ENCODE measurements at places on chromosomes 4 and X.
A peak's percentile ranks its signal among the peaks of the same experiment; 100 is the strongest.

- DNase-seq = no peak
These were observed 298.2 kb upstream of the FSTL5 start for GRCh38 chr4:162461952-162462351.

- DNase-seq = no peak
These were observed 755.8 kb downstream of the RPA4 start for GRCh38 chrX:97639526-97639925.

DNA sequence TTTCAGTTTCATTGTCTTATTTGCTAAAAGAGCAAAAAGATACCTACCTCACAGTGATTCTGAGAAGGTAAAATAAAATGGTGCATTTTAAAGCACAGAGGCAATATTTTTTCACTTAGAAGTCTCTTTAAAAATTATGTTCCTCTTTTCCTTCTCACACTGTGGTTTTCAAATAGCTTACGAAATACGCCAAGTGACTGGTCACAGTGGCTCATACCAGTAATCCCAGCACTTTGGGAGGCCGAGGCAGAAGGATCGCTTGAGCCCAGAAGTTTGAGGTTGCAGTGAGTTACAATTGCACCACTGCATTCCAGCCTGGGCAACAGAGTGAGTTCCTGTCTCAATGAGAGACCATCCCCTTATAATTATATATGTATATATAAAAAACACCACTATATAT lies 372.6 kb downstream of the FBXO8 start:
- DNase-seq = no peak

DNA sequence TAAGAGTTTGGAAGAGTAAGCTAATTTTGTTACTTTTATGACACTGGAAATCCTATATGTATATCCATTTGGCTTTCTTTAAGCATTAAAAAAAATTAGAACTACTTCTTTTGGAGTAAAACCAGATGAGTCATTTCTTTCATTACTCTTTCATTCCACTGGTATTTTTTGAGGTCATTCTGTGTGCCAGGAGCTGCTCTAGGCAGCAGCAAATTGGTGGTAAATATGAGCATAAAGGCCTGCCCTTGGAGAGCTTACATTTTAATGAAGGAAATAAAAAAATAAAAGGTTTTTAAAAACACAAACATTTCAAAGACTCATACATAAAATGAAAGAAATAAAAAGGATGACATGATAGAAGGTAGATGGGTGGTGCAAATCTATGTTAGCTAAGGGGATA lies 37.4 kb downstream of the MID1 start:
- DNase-seq = no peak

DNA sequence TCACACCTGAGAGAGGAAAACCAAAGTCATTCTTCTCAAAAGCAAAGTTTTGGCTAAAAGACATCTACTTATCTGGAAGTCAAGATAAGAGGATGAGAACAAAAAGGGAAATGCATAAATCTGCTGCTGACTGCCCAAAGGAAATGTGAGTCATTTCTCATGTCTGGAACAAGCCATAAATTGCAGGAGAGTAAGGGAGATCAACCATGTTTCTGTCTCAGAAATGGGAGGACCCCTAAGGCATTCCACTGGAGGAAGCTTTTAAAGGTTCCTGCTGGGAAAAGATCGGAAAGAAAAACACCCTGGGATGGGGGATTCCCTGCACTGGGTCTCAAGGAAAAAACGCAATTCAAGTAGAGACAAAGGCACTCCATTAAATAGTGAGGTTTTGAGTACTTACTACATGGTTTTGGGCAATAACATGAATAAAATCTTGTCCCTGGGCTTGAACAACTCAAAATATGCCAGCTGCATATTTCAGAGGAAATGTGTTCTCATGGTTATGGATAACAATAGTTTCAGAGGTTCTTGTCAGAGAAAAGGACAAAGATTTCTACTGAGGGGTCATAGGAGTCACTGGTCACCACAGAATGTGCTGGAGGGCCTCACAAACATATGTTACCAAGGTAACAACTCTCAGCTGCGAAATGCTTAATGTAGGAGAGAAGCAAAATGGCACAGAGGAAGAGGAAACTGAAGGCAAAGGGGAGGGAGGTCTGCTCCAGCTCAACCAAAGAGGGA lies 19.3 kb downstream of the GPR143 start:
- DNase-seq = no peak

GRCh38 chr4:62130230-62130629 lies 930.1 kb downstream of the ADGRL3 start:
- DNase-seq = no peak

GRCh38 chr4:30117433-30117832 lies 602.7 kb upstream of the PCDH7 start:
- DNase-seq = no peak

DNA sequence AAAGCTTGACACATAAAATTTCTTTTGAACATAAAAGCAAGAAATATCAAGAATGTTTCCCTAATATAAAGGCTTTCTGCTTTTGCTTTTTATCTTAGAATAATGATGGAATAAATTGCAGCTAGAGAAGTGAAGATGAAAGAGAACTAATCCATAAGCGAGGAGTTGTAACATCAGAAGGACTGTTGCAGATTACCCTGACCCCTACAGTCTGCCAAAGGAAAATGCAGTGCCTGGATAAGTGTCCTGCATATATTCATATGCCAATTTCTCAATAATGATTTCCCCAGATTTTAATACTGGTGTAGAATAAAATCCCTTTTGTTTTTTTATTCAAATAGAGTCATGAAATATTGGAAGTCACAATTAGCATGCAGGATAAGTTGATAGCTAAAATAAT lies 115.9 kb downstream of the MAGEC2 start:
- no peak for DNase-seq

GRCh38 chr4:67603310-67604028 lies 44.9 kb downstream of the STAP1 start:
- no peak for DNase-seq

- no peak for DNase-seq
These were observed 329.3 kb downstream of the GBA3 start for GRCh38 chr4:23022032-23022431.

- DNase-seq = peak; percentile 50
These were observed 123.5 kb upstream of the BMPR1B start for GRCh38 chr4:94634271-94634670.

DNA sequence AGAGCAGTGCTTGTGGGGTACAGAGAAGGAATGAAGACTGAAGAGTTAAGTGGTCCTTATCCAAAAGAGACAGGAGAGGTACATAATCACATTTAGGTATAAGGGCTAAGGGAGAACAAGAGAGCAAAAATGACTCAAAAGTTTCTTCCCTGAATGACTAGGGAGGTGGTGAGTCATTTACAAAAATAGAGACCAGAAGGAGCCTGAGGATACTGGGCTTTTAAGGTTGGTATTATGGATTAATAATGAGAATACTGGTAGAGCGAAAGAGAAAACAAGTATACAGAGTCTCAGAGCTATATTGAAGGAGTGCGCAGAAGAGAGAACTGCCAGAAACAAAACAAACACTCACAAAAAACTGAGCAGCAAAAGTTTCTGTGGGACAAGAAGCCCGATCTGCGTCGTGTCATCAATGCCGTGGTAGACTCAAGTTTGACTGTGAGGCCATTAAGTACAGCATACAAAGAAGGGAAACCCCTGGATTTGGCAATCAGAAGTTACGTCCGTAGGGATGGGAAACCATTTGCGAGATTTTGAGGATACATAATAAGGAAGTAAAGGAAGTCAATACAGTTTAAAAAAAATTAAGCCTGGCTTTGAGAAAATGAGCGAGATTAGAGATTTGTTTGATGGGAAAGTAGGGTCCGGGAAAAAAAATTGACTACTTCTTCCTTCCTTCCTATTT lies 129.1 kb upstream of the STIM2 start:
- no peak for DNase-seq

DNA sequence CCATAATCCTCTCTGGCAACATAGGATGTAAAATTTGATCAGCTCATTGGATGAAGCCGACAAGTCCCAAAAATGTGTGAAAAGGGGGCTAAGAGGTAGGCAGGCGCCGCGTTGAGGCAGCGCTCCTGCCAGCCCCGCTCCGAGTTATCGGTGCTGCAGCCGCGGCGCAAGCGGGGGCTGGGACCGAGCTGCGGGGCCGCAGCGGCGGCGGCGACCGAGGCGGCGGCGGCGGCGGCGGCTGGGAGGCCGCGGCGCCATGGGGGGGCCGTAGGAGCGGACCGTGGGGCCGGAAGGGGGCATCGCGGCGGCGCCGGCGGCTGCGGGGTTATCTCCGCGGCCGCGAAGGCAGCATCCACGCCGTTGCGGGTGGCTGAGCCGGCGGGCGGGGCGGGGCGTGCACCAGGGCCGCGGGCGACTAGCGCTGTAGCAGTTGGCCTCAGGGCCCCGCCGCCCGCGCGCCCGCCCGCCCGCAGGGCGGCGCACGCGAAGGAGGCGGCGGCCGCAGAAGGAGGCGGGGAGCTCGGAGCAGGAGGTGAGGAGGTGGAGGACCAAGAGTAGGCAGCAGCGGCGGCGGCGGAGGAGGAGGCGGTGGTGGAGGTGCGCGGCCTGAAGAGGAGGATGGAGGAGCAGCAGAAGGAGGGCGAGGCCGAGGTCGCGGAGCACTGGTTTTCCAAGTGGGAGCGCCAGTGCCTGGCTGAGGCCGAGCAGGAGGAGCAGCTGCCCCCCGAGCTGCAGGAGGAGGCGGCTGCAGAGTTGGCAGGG lies 126.0 kb upstream of the CXorf66 start:
- DNase-seq = no peak

GRCh38 chr4:102663073-102663472 lies 97.7 kb downstream of the MANBA start:
- DNase-seq = no peak

DNA sequence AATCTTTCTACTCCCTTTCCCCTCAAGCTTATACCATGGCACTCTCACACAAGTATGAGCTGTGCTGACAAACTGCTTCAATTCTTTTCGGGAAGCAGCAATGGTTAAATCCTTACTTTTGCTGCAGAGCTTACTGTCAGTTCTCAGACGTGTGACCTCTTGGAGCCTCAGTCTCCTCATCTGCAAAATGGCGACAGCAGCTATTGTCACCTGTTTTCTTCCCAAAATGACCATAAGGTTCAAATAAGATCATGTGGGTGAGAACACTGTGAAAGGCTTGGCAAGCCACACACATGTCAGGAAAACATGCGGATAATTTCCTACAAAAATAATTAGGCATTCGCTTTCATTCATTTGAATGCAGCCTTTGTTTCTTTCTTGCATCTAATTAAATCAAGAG lies 36.8 kb upstream of the IRF2 start:
- DNase-seq = no peak

DNA sequence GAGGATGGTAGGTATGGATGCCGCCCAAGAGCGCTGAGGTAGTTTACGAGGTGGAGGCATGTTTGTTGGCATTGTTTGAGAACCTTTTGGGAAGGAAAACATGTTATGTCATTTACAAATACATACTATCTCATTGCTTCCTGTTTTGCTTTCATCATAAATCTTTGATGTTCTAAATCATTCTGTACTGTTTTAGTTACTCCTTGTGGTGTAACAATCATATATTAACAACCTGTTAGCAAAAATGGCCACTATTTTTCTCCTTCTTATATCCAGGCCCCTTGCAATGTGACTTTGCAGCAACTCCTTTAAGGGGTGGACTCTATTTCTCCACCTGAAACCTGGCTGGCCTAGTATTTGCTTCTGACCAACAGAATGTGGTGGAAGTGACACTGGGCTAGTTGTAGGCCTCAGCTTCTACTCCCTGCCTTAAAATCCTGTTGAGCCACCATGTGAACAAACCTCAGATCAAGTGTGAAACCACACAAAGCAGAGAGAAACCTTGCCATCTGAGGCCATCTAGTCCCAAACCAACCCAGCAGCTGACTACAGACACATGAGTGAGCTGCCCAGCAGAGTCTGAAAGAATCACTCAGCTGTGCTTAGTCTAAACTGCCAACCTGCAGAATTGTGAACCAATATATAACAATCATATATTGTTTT lies 15.8 kb upstream of the CXorf38 start:
- DNase-seq = no peak

DNA sequence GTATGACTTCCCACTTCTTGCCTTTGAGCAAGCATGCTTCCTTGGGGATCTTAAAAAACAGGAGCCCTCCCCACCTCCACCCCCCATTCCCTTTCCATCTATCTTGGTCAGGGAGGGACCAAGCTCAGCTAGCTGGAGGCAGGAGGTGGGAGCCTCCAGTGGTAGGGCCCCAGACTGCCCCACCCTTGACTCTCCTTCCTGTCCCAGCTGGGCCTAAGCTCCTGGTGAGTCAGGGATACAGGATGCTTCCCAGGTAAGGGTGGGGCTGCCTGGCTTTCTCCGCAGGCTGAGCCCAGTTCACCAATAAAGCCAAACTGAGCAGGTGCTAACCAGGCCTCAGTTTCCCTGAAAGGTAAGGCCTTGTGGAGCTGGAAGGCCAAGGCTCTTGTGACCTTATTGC lies 15.2 kb downstream of the EFNB1 start:
- no peak for DNase-seq

- DNase-seq = no peak
These were observed 171.3 kb downstream of the BTC start for GRCh38 chr4:74623041-74623440.

GRCh38 chr4:75860606-75861005 lies 41.6 kb downstream of the PPEF2 start:
- no peak for DNase-seq

- DNase-seq = no peak
These were observed 20.1 kb upstream of the CSF2RA start for GRCh38 chrX:1248331-1249061.

GRCh38 chr4:126223784-126224407 lies 909.1 kb downstream of the FAT4 start:
- no peak for DNase-seq

- DNase-seq = no peak
These were observed 9.3 kb upstream of the SAT1 start for GRCh38 chrX:23773601-23774175.

DNA sequence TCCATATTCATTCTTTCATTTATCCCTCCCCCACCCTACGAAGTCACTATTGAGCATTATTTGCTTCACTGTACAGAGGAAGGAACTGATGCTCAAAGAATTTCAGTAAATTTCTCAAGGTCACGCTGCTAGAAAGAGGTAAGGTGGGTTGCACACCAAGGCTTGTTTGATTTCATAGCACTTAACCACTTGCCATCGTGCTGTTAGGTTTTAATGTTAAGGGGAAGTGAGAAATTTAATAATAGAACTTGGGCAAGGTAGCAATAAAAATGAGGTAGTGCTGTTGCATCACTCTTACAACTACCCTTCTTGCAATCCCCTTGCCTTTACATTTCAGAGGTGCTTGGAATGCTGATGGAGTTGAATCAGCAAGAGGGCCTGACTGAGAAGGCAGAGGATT lies 343.1 kb downstream of the MID1IP1 start:
- DNase-seq = no peak

DNA sequence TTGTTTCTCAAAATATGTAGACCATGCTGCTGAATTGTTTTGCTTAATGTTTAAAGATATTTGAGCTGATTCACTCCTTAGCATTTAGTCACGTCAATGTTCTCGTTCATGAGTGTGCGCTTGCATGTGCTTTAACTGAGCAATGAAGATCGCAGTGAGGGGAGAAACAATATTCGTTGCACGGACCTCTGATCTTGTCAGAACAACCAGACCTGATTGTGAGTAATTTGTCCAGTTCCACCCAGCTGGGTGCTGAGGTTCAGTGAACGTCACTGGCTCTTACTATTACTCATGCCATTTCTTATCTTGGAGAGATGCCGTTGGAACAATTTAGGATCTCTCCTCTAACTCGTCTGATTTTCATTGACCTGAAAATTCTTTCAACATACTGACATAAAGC lies 15.0 kb upstream of the PRKX start:
- DNase-seq = no peak
